ENCODE measurements at places on chromosomes 16 and 17. TPM values are rescaled to one million over a fixed set of nuclear protein-coding genes. Genes with fewer than 3 reads are reported as not detected.

The NPIPB12 gene
- total RNA-seq: 14.3 TPM

The ATP1B2 gene
- total RNA-seq: 0.04 TPM

DNA sequence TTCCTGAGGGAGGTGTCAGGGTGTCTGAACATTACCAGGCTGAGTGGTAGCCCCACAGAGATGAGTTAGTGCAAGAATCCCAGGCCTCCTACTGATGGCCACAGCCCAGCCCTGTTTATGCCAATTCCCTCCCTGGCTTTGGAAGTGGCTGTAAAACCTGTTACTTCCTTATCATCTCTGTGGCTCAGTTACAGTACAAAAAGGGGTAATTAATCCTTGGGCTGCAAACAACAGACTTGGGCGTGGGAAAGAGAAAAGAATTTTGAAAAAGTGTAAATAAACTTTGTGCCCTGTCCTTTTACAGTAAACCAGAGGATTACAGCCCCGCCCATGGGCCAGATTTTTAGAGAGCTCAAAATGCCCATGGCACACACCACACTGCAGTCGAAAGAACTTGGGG, 73.1 kb upstream of the AXIN2 start:
- no peak overlapping the region for H3K4me3 ChIP-seq
- no peaks in the 10 kb centered on the region for H3K27me3 ChIP-seq
- peak; percentile 16 for DNase-seq
- no peaks in the 10 kb centered on the region for H3K36me3 ChIP-seq
- H3K4me1 ChIP-seq: peaks cover 9% of the 10 kb centered on the region

DNA sequence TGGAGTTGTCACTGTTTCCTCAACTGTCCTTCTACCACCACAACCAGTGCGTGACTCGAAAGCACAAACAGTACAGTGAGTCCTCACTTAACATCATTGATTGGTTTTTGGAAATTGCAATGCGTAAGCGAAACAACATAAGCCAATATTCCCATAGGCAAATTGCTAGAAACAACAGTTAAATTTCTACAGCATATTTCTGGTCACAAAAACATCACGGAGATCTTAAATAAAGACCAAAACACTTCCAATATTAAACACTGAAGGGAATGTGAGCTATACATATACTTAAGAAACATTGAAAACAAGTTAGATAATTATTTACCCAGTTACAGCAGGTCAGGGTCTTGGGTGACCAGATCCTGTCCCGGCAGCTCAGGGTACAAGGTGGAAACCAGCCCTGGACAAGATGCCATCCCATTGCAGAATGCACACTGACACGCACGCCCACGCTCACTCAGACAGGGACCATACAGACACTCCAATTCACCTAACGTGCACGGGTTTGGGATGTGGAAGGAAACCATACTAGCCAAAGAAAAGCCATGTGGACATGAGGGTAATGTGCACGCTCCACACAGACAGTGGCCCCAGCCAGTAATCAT, 4.7 kb downstream of the SLC13A5 start:
- peaks cover 8% of the 10 kb centered on the region for H3K27me3 ChIP-seq
- peaks cover 7% of the 10 kb centered on the region for H3K4me1 ChIP-seq
- no peaks in the 10 kb centered on the region for H3K36me3 ChIP-seq
- no peak overlapping the region for H3K4me3 ChIP-seq
- no peak for DNase-seq

GRCh38 chr17:39769974-39770587, 32.3 kb downstream of the GRB7 start:
- H3K4me1 ChIP-seq: no peaks in the 10 kb centered on the region
- H3K36me3 ChIP-seq: no peaks in the 10 kb centered on the region
- peak overlapping the region; percentile 66 for H3K27ac ChIP-seq
- DNase-seq: peak; percentile 47
- no peak overlapping the region for H3K4me3 ChIP-seq

- H3K27me3 ChIP-seq: no peaks in the 10 kb centered on the region
- H3K36me3 ChIP-seq: no peaks in the 10 kb centered on the region
- H3K27ac ChIP-seq: peak overlapping the region; percentile 66
- H3K4me1 ChIP-seq: peaks cover 12% of the 10 kb centered on the region
- H3K4me3 ChIP-seq: no peak overlapping the region
- DNase-seq: no peak
Measured at GRCh38 chr17:59723041-59723440, 15.6 kb downstream of the VMP1 start.

The CLDN7 gene
- 169 TPM for total RNA-seq

DNA sequence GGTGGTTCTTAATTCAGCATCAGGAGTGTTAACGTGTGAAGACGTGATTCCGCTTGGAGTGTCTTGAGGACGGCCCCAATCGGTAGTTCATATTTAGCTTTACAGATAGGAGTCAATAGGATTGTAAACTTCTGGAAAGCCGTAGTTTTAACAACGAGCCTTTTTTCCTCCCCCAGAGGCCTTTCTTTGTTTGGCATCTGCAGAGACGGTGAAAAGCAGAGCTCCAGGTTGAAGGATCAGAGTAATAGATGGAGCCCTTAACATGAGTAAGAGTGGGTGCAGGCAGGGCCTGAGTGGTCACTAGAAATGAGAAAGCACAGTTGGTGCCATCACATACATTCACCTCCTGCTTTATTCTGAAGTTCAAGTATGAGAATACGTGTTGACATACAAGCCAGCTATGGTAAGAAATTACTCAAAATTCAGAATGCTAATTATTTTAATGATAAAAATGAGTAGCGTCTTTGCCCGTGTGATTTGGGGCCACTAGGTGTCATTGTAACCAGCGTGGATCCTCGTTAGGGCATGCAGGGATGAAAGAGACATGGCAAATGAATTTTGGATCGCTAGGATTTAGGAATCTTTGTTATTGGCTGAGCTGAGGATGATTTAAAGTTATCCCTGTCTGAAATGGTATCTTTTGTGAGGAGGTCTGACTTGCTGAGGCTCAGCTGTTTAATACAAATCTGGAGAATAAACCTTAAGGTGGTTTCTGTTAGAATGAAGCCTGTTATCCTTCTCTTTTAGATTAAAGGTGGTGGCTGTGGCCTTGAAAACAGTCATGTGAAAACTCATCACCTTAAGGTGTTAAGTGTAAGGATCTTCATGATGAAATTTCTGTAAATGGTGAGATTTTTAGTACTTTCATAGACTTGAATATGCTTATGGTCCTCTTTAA, 18.6 kb downstream of the PRCD start:
- peak overlapping the region; percentile 95 for H3K27ac ChIP-seq
- no peaks in the 10 kb centered on the region for H3K36me3 ChIP-seq
- H3K4me1 ChIP-seq: peaks cover 24% of the 10 kb centered on the region
- no peaks in the 10 kb centered on the region for H3K27me3 ChIP-seq
- DNase-seq: no peak
- peak overlapping the region; percentile 63 for H3K4me3 ChIP-seq

GRCh38 chr16:11155284-11155806, 100.7 kb downstream of the SOCS1 start:
- DNase-seq: no peak
- H3K27ac ChIP-seq: no peak overlapping the region
- H3K4me3 ChIP-seq: no peak overlapping the region
- peaks cover 9% of the 10 kb centered on the region for H3K4me1 ChIP-seq
- H3K27me3 ChIP-seq: no peaks in the 10 kb centered on the region
